ENCODE measurements at places on chromosomes 6 and 20.

DNA sequence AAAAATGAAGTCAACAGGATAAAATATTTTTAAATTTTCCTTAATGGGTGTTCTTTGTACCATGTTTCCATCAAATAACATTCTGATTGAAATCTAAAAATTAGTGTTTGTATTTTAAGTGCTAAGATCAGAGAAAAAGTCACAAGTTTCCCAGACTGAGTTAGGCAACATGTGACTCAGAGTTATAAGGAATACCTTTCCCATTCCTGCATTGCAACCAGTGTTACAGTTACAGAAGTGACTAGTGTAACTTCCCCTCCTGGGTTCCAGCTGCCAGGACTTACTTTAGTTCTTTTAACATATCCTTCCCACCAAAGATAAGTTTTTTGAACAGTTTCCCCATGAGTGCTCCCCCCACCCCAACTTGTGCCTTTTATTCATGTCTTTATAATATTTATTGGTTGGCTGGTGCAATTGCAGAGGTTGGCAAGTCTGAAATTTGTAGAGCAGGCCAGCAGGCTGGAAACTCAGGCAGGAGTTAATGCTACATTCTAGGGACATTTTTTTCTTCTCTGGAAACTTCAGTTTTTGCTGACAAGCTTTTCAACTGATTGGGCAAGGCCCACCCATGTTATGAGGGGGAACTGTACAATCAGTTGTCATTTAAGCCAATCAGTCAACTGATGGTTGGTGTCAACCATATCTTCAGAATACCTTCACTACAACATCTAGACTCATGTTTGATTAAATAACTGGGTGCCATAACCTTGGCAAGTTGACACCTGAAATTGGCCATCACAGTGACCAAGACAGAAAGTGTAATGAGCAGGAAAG lies 22.9 kb upstream of the ESR1 start:
- no peak for DNase-seq

DNA sequence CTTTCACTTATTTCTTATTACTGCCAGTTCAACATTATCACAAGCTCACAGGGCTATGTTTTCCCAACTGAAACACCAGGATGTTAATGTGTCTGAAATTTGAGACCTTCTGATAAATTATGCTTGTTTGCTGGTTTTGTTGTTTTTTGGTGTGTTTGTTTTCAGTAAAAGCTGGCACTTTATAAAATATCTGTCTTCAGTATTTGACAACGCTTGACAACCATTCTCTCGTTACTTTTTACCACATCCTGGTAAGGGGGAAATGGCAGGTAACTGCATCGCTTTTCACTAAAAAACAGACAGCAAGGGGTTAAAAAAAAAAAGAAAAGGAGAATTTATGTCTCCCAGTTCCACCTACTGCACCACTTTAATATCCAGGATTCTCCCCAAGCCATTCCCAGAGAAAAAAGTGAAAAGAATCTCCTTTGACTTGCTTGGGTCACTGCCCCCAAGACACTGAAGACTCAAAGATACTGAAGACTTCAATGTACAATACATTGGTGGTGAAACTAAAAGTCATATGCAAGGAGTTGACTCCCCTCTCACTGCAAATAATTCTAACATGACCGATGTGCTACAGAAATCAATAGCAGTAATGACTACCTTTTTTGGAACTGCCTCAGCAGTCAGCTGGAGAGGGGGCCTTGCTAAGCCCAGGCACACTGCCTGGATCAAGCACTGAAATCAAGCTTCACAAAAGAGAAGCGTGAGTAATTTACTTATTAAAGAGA lies 88.9 kb downstream of the HIVEP2 start:
- no peak for DNase-seq

GRCh38 chr6:139820210-139820609 lies 445.8 kb upstream of the CITED2 start:
- DNase-seq = no peak

- DNase-seq = no peak
Measured at GRCh38 chr6:77462359-77463307, 658 bp downstream of the HTR1B start.

DNA sequence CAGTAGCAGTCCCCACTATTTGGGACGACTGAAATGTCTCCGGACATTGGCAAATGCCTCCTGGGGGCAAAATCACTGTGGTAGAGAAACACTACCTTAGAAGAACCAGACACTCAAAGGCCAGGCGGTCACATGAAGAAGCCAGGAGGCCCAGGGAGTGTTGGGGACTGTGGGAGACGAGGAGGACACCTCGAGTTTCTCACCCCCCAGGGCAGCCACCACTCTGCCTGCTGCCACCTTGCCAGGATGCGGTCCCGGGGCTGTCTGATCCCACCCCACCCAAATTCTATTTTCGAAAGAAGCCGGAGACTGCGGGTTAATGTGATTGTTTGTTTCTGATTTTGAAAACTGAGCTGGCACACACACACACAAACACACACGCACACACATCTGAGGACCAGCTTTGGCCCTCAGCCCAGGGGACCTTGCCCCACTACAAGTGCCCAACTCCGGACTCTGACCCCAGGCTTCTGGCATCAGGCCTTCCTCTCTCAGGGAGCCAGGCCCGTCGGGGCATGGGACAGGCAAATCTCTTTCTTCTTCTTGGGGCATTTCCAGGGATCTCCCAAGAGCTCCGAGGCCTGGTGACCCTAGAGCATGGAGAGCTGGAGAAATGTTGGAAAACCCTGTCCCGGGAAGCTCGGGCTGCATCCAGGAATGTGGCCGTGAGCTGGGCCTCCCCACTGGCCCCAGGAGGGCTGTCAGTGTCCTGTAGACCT lies 187.5 kb upstream of the PMEPA1 start:
- no peak for DNase-seq

GRCh38 chr20:4604580-4604979 lies 117.1 kb upstream of the PRND start:
- no peak for DNase-seq

DNA sequence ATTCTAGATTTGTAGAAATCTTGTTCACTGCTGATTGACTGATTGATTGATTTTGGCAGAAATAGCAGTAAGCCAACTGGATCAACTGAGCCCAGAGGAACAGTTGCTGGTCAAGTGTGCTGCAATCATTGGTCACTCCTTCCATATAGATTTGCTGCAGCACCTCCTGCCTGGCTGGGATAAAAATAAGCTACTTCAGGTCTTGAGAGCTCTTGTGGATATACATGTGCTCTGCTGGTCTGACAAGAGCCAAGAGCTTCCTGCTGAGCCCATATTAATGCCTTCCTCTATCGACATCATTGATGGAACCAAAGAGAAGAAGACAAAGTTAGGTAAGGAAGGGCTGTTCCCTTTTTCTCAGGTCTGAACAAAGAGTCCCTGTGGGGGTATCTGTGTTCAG lies 31.2 kb downstream of the TREML1 start:
- no peak for DNase-seq

- DNase-seq = no peak
Measured at GRCh38 chr20:35630636-35631035, 15.0 kb downstream of the SPAG4 start.
